ENCODE measurements at places on chromosomes 2 and 18. TPM values are rescaled to one million over a fixed set of nuclear protein-coding genes. Genes with fewer than 3 reads are reported as not detected.

The SRD5A2 gene
- total RNA-seq = not detected

The KLHL30 gene
- total RNA-seq = not detected

The FEV gene
- total RNA-seq = not detected

The RNF152 gene
- 1.0 TPM for total RNA-seq
